Mucosa of gallbladder (tissue), 1 donor: ENCODE measurements at places on chromosomes 2 and 18.

GRCh38 chr2:127624756-127625571, 21.0 kb upstream of the GPR17 start:
- no peak for DNase-seq

GRCh38 chr18:46484971-46485370, 172.0 kb downstream of the LOXHD1 start:
- no peak for DNase-seq

DNA sequence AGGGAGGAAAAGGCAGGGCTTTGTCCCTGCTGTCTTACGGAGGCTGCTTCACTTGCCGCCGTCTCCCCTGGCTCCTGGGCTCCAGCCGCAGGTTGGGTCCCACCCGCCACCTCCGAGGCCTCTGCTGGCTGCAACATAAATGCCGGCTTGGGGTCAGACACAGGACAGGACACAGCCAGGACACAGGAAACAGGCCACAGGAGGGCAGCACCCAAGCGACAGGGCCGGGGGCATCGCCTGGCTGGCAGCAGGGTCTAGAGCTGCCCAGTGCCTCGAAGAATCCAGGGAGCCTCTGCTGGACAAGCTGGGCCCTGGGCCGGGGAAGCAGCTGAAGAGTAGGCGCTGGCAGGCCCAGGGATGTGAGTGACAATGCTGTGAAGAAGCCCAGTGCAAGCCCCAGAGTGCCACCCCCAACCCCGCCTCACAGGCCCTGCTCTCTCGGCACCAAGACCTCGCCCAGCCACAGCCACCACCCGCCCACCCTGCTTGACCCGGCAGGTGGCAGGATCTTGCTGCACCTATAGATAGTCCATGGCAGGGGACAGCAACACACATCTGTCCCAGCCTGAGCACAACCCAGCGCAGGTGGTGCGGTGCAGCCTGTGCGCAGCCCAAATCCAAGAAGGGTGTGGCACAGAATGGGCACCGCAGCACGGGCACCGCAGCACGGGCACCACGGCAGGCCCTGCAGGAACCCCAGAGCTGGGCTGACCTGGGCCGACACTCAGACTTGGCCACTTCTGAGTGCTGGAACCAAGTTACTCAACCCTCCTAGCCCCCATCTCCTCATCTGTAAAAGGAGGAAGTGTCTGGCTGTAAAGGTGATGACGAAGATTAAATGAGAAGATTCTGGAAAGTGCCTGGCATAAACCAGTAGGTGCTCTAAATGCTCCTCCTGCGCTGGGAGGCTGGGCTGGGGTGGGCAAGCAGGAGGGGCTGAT, 55.6 kb downstream of the BIN1 start:
- DNase-seq = no peak

DNA sequence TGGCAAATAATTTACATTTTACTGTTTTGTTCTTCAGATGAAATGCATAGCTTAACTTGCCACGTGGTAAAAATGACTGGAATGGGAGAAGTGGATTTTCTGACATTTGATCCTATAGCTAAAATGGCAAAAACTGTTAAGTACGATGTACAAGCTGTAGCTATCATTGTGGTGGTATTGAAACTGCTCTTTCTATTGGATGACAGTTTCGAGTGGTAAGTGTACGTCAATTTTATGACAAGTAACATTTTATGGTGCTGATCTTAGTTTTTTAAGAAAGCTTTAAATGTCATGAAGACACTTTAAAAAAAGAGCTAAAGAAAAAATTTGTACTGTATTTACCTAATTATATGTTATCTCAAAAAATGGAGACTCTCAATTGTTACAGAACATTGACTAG, 40.8 kb upstream of the GRHL1 start:
- no peak for DNase-seq

DNA sequence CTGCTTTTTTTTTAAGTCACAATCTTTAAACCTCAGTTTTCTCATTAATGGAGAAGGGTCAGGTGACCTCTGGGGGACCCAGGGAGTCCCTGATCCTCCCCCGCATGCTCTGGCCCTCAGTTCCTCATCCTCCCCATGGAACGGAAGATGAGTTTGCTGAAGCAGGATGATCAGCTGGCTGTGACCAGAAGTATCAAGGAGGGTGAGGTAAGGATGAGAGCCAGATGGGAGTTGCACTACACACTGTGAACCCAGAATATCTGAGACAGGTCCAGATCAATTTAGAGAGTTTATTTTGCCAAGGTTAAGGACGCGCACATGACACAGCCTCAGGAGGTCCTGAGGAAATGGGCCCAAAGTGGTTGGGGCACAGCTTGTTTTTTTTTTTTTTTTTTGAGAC, 3.8 kb downstream of the CATIP start:
- DNase-seq = no peak

DNA sequence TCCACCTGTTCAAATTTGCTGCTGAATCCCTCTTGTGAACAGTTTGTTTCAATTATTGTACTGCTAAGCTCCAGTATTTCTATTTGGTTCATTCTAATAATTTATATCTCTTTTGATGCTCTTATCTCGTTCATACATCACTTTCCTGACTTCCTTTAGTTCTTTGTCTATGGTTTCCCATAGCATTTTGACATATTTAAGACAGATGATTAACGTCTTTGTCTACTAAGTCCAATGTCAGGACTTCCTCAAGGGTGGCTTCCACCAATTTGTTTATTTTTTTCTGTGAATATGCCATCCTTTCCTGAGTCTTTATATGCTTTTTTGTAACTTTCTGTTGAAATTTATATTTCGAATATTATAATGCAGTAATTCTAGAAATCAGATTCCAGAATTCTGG, 9.6 kb downstream of the PIGN start:
- DNase-seq = no peak

DNA sequence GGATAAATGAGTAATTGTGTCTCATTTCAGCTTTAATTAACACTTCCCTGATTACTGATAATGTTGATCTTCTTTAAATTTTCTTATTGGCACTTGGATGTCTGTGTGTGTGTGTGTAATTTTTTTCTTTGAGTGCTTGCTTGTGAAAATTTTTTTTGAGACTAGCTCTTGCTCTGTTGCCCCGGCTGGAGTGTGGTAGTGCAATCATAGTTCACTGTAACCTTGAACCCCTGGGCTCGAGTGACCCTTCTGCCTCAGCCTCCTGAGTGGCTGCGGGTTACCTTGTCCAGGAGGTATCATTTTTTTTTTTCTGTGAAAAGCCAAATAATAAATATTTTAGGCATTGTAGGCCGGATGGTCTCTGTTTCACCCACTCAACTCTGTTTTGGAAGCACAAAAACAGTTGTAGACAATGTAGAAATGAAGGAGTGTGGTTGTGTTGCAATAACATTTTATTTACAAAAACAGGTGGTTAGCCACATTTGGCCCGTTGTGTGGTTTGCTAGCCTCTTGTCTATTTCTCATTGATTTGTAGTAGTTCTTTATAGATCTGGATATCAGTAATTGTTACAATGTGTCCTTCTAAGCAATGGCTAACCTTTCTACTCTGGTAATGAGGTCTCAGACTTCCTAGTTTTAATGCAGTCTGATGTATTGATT, 7.9 kb downstream of the IL1RL2 start:
- DNase-seq = no peak

DNA sequence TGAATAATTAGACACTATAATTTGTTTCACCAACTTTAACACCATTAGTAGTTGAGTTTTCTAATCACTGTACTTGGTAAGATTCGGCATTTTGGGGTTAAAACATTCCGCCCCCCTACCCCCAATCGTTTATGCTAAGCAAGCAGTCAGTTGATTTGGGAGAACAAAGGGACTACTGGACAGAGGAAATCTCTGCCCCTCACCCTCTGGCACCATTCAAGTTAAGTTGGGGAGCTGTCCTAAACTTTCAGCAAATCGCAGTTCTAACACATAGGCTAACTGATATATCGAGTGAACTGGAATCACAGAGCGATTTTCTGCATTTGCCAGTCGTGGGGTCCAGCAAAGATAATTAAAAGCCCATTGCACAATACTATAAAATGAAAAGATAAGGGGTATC, 5.6 kb downstream of the KLF7 start:
- no peak for DNase-seq

GRCh38 chr18:44507729-44508325, 172.9 kb upstream of the SETBP1 start:
- peak; percentile 26 for DNase-seq

- no peak for DNase-seq
Observed at GRCh38 chr2:7014174-7014640, 97.0 kb downstream of the RNF144A start.

- no peak for DNase-seq
Observed at GRCh38 chr2:196836440-196836839, 27.3 kb upstream of the C2orf66 start.

DNA sequence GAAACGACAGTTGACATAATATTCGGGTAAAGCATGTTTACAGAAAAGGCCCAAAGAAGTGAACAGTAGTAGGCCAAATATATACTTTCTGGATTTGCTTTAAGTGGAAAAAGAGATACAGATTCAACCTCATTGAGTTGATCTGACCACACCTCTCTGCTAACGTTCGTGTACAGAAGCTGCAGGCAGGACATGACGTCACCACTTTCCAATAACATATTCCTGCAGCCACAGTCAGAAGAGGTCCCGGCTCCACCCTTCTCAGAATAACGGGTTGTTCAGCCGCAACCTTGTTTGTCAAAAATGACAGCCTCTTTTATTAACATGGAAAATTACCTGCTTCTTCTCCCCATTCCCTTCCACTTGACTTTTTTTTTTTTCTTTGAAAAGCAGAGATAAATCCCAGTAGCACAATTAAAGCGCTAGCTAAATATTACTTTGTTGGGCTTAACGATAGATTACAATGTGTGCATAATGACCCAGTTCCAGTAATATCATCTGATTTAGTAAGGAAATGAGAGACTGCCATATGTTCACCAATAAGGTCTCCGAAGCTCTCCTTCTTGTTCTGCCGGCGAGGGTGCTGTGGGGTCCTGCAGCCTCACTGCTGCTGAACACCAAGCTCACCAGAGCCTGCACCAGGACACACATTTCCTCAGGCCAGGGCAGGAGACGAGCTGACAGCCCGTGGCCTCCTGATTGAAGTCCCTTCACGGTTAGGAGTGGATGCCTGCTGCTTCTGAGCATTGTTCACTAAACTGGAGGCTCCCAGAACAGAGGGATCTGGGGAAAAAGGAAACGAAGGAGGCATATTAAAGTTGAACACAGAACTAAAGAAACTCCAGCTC, 451.0 kb upstream of the SALL3 start:
- no peak for DNase-seq

GRCh38 chr2:154692927-154693326, 5.6 kb upstream of the KCNJ3 start:
- peak; percentile 33 for DNase-seq

GRCh38 chr2:205700331-205701132, 18.2 kb downstream of the NRP2 start:
- no peak for DNase-seq

DNA sequence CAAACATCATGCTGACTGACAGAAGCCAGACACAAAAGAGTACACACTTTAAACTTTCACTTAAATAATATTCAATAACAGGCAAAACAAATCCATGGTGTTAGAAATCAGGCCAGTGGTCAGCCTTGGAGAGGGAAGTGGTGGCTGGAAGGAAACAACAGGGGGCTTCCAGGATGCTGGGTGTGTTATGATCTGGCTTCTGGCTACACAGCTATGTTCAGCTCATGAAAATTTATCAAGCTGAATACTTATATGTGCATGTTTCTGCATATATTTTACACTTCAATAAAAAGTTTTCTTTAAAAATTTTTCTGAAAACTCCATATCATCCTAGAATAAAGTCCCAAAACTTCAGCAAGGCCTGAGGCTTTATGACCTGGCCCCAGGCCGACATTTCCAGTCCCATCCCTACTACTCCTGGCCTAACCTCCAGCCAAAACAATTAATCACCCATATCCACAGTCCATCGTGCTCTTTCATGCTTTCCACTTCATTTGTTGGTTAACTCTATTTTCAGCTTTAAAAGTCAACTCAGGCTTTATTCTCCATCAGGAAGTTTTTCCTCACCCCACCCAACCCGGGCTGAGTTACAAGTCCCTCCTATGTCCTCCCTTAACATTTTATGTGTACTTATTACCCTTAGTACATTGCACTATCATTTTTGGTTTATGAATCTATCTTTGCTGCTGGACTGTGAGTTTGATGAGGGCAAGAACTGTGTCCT, 27.9 kb upstream of the SPTBN1 start:
- DNase-seq = no peak

- DNase-seq = no peak
Observed at GRCh38 chr18:64713284-64713683, 564.4 kb upstream of the LINC00305 start.

DNA sequence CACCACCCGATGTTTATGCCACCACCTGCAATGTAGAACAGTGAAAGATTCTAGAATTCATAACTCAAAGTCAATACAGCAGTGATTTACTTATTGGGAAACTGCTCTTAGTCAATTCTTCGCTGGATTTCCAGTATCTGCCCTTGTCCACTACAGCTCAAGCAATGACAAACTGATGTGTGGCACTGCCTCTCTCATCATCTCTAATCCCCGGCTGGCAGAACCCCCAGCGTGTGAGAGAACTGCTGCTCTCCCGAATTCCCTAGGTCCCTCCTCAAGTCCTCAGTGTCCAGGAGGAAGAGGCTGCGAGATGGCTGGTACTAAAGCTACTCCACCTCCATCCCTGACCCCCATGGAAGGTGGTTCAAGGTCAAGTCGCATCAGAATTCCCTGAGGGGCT, 1.6 kb downstream of the TXNL4A start:
- no peak for DNase-seq

DNA sequence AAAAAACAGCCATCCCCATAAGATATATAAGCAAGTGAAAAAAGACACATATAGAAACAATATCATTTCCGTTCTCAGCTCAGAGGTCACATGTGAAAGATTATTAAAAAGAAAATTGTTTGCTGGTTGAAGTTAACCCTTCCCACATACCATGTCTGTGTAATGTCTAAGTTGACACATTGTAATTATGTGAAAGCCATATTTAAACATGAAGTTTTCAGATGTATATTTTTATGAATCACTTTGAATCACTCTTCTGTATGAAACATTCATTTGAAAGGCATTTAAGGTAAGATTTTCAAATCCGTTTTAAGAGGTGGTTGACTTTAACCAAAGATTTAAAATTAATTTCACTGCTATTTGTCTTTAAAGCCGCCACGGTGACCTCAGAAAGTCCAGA, 441.9 kb downstream of the RND3 start:
- no peak for DNase-seq

GRCh38 chr2:3193443-3194330, 183.9 kb downstream of the EIPR1 start:
- DNase-seq = no peak
